ENCODE measurements at places on chromosomes 16 and 17.

DNA sequence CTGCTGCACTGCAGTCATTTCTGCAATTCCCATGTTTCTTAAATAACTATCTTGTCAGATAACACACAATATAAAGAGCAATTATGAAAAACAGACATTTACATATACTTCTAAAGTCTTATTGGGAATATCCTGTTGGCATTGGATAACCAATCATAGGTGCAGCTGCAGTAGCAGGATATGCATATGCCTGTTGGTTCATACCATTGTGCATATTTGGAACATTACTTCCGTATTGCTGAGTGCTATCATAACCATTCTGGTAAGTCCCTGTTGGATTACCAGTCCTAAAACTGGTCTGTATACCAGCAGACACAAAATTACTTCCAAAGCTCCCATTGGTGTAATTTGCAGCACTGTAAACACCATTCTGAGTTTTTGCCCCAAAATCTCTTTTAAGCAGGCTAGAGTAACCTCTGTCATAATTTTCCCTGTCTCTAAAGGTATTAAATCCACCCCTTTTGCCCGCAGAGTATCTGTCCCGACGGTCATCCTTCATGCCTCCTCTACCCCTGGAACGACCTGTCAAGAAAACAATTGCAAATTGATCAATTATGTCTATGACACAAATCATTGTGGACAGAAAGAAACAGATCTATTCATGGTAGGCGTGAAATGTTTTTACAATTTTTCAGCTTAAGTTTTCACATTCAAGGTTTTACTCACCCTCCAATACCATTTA lies 3.1 kb upstream of the POLG2 start:
- no peak for DNase-seq

DNA sequence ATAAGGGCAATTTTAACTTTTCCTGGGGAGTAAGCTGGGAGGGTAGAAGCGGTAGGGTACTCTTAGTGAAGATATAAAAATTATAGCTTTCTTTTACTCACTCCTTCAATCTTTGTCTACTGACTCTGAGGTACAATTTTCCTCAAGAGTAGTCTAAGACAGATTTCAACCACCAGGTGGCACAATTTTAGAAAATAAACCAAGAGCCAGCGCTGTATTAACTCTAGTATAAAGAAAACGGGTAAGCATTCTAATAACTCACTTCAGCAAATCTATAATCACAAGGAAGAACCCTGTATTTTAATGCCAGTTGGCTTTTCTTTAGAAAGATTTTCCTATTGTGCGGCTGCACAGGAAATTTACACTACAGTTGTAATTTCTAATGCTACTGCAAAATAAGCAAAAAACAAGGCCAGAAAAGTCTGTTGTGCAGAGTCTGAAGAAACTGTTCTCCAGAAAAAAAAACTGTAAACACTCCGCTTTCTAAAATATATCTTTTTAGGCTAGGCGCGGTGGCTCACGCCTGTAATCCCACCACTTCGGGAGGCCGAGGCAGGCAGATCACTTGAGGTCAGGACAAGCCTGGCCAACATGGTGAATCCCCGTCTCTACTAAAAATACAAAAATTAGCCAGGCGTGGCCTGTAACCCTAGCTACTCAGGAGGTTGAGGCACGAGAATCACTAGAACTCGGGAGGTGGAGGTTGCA lies 1.9 kb downstream of the CMC2 start:
- no peak for DNase-seq

- peak; percentile 51 for DNase-seq
Measured at GRCh38 chr16:73878611-73879010, 418.0 kb upstream of the PSMD7 start.

- peak; percentile 96 for DNase-seq
Measured at GRCh38 chr16:80899809-80900592, 95.6 kb upstream of the CDYL2 start.

DNA sequence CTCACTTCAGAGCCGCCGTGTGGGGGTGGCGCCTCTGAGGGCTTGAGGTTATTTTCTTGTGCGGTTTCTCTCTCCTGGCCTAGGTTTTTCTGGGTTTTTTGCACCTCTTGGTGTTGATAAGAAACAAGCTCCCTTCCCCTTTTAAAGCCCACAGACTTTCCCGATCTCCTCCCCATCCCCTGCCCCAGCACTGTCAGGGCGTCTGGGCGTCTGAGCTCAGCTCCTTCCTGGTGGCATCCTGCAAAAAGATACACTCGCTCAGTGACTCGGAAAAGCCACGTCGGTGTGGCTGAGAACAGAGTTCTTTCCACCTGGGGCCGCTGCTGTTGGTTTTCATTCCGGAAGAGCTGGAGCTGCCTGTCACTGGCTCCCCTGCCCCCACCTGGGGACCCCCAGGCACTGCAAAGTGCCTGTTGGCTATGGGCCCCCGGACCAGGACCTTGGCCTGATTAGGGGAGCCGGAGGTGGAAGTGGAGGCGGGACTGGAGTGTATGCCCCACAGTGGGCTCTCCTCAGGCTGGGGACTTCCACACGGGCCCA lies 14.5 kb downstream of the BAIAP2 start:
- DNase-seq: no peak

- DNase-seq: peak; percentile 49
Measured at GRCh38 chr16:65070831-65071432, 50.9 kb downstream of the CDH11 start.

DNA sequence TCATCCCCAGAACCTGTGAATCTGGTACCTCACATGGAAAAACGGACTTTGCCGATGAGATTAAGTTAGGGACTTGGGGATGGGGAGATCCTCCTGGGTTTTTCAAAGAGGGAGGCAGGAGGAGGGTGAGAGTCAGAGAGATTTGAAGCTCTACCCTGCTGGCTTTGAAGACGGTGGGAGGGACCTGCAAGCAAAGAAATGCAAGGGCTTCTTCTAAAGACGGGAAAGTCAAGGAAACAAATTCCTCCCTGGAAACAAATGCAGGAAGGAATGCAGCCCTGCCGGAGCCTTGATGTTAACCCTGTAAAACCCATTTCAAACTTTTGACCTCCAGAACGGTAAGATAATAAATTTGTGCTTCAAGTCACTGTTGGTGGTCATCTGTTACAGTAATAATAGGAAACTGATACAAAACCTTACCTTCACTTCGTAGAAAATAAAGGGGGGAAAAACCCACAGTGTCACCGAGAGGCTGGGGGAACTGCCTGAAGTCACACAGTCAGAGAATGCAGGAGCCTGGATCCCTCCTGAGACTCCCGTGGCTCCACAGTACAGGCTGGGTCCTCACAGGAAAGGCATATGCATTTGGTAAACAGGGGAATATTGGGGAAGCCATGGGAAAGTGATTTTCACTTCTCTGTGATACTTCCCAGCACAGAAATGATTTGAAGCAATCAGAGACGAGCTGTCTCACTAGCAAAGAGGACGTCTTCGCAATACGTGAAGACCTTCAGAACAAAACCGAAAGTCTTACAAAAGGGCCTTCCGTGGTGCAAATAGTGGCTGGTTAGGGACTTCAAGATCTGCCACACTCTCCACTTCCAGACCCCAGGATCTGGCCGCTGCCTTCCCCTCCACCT lies 58.9 kb upstream of the CLEC3A start:
- no peak for DNase-seq

DNA sequence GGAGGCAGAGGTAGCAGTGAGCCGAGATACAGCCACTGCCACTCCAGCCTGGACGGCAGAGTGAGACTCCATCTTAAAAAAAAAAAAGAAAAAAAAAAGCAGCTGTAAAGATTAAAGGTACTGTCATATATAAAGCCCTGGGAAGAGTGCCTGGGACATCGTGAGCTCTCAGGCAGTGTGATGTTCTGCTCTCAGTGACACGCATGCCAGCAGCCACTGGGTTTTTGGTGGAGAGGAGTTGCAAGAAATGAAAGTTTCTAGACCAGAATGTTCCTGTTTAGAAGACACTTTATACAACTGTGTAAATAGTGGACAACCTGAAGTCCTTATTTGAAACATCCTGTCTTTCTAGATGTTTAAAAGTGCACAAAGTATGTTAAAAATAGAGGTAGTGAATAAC lies 213.2 kb downstream of the IRF8 start:
- no peak for DNase-seq

DNA sequence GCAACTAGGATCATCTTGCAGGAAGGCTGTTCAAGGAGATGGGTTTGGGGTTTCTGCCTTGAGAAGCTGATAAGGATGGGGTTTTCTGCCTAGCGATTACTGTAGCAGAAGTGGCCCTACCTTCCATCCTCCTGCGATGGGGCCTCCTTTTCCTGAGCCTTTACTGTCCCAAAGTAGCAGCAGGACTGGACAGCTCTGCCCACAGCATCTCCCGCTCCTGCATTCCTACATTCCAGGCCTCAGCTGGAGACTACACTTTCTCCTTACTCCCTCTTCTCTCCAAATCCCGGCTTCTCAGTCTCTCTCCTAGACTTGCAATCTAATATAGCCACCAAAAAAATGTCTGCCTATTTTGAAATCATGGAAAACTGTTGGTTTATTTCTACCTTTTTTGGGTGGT lies 355.4 kb downstream of the CA10 start:
- no peak for DNase-seq

DNA sequence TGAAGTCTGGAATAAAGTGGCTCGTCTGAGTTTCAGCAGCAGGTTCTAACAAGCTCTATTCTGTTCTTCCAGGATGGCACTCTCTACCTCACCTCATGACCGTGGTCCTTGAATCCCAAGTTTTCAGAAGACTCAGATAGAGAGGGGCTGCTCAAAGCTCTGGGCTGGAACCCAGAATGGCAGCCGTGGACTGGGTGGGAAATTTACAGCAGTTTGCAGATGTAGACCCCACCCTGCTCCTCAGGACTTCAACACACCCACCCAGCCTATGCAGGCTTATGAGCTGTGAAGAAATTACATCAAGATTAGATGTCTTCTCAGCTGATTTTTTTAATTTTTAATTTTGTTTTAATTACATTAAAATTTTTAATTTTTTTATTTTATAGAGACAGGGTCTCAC lies 59.4 kb downstream of the METRNL start:
- no peak for DNase-seq

- DNase-seq: no peak
Measured at GRCh38 chr16:4609200-4610010, 5.3 kb downstream of the UBALD1 start.

GRCh38 chr16:55656691-55657092 lies 904 bp downstream of the SLC6A2 start:
- no peak for DNase-seq

DNA sequence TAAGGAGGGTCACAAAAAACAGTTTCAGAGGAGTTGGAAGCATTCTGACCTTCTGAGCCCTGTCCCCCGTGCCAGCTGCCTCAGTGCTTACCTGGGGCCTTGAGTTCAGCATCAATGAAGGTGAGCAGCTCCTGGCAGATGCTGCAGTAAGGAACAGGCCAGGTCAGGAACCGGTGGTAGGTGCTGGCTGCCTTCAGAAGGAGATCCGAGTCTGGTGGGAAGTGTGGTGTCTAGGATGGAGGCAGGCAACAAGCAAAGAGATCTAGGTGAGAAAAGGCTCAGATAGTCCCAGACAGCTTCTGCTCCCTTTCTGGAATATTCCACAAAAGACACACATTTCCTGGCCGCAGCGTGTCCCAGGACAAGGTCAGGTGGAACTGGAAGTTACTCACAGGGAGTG lies 37.2 kb upstream of the PIK3R6 start:
- DNase-seq: no peak

DNA sequence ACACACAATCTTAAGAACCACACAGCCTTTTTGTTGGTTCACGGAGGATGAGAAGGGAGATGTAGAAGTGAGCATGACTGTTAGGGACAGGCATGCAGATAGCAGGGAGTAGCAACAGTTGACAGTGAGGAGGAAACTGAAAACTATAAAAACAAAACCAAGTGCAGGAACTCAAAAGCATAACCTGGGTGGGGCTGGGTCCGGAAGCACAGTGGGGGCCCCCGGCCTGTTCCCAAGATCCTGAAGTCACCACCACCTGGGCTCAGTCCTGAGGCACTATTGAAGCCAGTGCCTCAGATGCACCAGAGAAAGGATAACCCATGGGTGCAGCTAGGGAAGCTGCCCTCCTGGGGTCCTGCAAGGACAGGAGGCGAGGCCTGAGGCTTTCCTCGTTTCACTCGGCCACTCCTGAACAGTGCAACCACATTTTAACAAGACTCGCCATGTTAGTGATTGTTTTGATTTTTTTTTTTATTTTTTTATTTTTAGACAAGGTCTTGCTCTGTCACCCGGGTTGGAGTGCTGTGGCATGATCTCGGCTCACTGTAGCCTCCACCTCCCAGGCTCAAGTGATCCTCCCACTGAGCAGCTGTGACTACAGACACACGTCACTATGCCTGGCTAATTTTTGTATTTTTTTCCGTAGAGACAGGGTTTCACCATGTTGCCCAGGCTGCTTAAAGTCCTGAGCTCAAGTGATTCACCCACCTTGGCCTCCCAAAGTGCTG lies 27.7 kb upstream of the CBX4 start:
- no peak for DNase-seq

- no peak for DNase-seq
Measured at GRCh38 chr16:75362846-75363245, 70.5 kb downstream of the CFDP1 start.

DNA sequence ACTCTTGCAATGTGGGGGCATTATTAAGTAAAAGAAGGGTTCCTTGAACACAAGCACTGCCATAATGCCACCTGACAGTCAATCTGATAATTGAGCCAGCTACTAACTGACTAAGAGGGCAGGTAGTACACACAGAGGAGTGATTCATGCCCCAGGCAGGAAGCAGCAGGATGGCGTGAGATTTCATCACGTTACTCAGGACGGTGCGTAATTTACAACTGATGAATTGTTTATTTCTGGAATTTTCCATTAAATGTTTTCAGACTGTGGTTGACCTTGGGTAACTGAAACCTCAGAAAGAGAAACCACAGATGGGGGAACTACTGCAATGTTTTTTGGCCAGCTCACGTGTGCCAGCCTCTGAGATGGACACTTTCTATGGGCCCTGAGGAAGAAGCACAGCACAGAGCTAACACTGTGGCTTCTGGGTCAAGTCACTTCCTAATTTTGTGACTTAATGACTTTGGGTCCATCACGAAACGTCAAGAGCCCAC lies 46.7 kb downstream of the C17orf67 start:
- no peak for DNase-seq

GRCh38 chr16:27242868-27243590 lies 25.5 kb downstream of the NSMCE1 start:
- peak; percentile 48 for DNase-seq

- DNase-seq: no peak
Measured at GRCh38 chr17:57329380-57330214, 73.3 kb downstream of the MSI2 start.
